ENCODE measurements at places on chromosomes 5 and 9.

DNA sequence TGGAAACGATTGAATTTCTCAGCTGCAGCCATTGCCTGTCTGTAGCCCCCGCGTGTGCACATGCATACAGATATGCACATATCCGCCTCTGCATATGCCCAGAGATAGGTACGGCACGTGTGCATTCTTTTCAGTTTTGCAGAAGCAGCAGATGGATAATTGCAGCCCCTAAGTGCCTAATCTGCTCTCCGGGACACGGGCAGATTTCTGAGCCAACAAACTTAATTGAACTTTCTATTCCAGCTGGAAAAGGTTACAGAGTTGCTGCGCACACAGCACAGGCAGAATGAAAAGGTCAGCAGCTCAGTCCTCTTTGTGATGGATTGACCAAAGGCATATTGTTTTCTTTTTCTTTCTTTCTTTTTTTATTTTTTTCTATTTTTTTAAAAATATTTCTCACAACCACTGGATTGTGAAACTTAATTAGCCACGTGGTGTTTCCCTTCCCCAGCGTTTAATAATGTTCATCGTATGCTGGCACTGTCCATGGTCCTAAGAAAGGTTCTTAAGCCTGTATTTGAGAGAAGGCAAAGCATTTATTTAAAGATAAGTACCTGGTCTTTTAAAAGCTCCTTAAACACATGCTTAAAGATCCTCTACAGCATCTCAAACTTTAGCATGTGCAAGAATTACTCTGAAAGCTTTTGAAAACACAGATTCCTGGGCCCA is 270.2 kb upstream of the BRINP1 start:
- DNase-seq = peak; percentile 93

DNA sequence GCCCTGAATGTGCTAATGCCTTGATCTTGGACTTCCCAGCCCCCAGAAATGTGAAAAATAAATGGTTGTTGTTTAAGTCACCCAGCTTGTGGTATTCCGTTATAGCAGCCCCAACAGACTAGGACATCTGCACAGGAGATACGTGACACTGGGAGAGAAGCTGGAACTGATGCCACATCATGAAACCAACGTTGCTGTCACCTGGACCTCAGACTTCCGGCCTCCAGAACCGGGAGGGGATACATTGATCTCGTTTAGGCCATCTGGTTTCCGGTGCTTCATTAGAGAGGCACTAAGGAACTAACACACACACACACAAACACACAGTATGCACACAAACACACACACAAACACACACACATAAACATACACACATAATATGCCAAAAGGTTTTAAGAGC is 75.0 kb upstream of the ICE1 start:
- no peak for DNase-seq

GRCh38 chr5:20286512-20286911 is 298.5 kb upstream of the CDH18 start:
- DNase-seq = no peak

DNA sequence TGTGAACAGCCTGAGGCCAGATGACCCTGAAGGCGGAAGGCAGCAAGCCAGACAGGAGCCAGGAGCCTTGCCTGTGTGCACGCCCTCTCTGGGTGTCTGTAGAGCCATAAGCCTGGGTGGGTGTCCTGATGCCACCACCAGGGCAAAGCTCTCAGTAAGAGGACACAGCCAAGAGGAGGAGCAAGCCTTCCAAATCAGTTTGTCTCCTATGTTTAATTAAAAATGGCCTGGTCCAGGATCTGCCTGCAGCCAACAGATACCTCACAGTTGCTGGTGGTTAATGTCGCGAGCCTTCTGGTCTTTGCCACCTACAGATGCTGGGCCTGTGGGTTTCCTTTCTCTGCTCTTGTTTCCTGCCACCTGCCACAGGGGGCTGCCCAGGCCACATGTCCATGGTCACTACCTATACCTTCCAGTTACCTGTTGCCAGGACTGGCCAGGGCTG is 56.9 kb downstream of the SYK start:
- no peak for DNase-seq

DNA sequence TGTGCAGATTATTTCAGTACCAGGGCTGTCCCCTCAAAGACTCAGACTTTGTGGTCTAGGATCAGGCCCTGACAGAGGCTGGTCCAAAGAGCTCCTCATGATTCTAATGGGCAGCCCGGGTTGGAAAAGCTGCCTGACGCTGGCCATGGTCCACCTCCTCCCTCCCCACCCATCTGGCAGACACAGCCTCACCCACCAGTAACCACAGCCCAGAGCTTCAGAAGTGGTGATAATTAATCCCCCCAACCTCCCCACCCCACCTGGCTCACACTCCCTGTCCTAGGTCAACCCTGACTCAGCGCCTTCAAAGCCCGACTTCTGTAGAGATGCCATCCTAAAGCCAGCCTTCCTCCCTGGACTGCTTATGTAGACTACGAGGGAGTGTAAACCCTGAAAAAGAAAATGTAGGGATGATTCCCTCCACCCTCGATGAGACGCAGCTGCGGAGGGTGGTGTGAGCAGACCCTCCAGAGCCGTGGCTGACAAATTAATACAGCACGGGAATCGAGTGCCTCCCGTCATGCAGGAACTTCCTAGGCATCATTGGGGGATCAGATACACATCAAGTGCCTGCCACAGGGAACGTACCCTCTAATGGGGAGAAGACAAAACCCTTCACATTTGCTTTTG is 7.0 kb downstream of the UBE2QL1 start:
- DNase-seq = peak; percentile 70

GRCh38 chr5:168059131-168059530 is 232.3 kb upstream of the WWC1 start:
- no peak for DNase-seq

DNA sequence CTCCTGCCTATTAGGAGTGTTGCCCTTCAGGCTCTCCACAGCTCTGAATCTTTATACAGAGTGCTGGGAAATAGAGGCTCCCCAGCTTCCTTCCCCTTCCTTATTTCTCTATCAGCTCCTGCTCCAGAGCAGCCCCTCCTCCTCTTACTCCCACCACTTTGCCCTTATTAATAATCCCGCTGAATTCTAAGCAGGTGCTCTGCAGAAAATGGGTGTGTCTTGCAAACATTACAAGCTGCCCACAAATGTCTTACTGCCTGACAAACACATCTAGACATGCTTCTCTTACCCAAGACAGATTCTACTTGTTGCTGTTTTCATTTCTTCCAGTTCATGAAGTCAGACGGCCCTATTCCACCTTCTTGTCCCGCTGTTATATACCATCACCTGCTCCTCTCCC is 6.4 kb downstream of the PHF24 start:
- no peak for DNase-seq

All from NCI-H82 (cell line).